ENCODE measurements at places on chromosomes 13 and 19.
A peak's percentile ranks its signal among the peaks of the same experiment; 100 is the strongest.

DNA sequence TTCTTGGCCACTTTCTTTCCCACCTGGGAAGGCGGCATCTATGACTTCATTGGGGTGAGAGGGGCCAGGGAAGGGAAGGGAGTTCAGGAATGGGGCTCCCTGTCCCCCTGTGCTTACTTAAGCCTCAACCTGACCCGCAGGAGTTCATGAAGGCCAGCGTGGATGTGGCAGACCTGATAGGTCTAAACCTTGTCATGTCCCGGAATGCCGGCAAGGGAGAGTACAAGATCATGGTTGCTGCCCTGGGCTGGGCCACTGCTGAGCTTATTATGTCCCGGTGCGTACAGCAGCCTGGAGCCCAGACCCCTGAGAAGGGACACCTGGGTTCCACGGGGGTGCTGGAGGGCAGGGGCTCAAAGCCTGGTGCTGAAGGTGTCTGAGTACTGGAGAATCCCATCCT lies 1.1 kb downstream of the TMEM147 start:
- DNase-seq, result no peak

- DNase-seq, result no peak
Measured at GRCh38 chr13:103236213-103236612, 170.0 kb upstream of the SLC10A2 start.

- no peak for DNase-seq
Measured at GRCh38 chr19:49860336-49861102, 6.9 kb downstream of the PNKP start.

GRCh38 chr13:28492569-28493367 lies 2.2 kb downstream of the FLT1 start:
- DNase-seq, result no peak

DNA sequence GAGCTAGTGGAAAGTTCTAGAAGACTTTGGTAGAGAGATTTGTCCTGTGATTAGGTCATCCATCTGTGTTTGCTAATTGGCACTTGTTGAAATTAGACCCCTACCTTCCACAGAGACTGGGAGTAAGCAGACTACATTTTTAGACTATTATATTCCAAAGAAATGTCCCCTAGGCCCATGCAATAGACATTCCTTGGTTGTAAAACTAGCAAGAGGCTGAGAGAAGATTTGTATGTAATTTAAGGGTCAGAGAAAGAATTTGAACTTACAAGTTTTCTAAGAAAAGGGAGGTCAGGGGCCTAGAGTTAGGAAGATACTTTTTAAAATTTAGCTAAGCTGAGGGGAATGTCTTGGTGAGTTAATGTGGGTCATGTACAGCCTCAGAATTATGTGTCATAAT lies 470.7 kb upstream of the SLITRK1 start:
- no peak for DNase-seq

- DNase-seq, result no peak
Measured at GRCh38 chr13:80083853-80084676, 256.9 kb downstream of the SPRY2 start.

GRCh38 chr19:16161840-16162239 lies 11.5 kb downstream of the CIB3 start:
- DNase-seq, result peak; percentile 65

Data from HCT116 (cell line).